Stimulated activated CD8-positive, alpha-beta memory T cell treated with anti-CD3 and anti-CD28 coated beads, Interleukin-15, amount 100 ng/mL, for 4 hours (primary cell): ENCODE measurements at places on chromosomes 3 and 15.
A peak's percentile ranks its signal among the peaks of the same experiment; 100 is the strongest.

DNA sequence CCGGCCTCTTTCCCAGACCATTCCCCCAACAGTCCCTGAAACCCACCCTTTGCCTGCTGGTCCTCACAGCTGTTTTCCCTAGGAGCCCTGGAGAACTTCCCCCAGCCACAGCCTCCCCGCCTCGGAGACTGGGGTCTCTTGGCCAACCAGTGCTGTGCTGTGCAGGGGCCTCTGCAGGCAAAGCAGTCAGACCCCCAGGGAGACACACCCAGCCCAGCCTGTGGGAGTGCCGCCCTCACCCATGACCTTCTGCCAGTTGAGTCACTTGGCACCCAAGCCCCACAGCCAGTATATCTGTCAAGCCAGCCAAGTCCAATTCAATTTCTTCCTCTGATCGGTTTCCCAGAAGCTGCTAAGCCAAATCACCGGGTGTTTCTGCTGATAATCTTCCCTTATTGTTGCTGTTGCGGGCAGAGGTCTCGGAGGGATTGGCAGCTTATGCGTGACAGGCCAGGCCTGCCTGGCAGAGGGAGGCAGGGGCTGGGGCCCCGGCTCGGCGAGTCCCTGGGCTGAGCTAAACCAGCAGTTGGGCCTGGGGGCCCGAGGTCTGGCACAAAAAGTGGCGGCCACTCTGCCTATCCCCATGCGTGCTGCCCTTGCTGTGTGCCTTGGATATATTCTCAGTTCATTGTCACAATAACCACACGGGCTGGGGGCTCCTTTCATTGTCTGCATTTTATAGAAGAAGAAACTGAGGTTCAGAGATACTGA lies 65.6 kb upstream of the SLC6A1 start:
- no peak for DNase-seq

DNA sequence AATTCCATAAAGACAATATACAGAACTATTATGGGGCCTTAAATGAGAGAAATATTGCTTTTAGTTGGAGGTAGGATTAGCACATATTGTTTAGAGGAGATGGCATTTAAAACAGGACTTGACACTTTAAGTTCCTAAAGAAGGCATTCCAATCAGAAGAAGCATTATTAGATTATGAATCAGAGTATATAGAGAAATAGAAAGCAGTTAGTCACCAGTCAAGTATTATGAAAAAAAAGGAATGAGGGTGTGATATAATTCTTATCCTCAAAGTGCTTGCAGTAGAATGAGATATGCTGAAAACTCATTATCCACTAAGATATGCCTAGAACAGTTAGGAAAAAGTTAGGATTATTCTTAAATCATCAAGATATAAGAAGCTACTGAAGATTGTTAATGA lies 456.2 kb downstream of the ZNF385D start:
- DNase-seq, result no peak

GRCh38 chr3:56303487-56303886 lies 164.8 kb downstream of the ERC2 start:
- no peak for DNase-seq

GRCh38 chr3:117486719-117487716 lies 777.4 kb downstream of the TUSC7 start:
- no peak for DNase-seq

GRCh38 chr3:122560680-122561079 lies 3.4 kb downstream of the PARP9 start:
- DNase-seq, result peak; percentile 44

DNA sequence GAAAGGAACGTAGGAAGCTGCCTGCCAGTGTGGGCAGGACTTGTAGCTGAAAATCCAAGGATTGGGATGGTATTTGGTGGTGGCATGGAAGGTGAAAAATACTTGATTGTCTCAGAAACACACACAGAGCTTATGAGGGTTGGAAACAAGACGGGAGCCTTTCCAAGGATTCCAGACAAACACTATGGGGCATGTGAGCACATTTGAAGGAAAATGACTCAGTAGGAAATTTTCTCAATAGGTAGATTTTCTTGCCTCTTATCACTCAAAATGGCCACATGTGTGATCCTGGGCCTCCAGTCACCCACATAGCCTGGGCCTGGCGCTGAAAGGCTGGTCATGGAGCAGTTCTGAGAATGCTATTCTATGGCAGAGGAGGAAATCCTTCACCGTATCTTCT lies 47.4 kb downstream of the CCNL1 start:
- no peak for DNase-seq

GRCh38 chr3:57816471-57817095 lies 60.5 kb downstream of the SLMAP start:
- DNase-seq, result no peak

DNA sequence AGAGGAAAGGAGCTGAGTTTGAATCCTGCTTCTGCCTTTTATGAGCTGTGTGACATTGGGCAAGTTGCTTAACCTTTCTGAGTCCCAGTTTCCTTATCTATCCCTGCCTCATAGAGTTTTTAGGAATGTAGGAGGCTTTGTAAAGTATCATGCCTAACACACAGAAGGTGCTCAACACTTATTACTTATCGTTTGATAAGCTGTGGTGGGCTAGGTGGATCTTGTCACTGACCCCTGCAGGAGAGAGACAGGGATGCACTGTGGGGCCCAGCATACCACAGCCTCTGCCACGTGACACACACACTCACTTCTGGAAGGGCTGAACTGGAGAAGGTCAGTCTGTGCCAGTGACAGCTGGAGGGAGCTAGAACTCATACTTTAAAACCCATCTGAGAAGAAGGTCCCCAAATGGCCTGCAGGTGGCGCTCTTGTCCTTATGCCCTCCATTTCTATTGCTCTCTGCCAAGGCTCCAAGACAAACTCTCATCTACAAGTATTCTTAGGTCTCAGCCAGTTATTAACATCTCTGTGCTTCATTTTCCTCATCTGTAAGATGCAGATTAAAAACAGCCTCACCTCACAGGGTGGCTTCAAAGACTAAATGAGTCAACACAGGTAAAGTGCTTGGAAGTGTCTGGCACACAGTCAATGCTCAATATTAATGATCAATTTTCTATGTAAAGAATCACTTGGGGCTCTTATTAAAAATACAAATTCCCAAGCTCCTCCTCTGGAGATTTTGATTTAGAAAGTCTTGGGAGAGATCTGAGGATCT lies 57.5 kb upstream of the HACD2 start:
- DNase-seq, result no peak

GRCh38 chr3:123070510-123070909 lies 3.7 kb downstream of the PDIA5 start:
- no peak for DNase-seq

DNA sequence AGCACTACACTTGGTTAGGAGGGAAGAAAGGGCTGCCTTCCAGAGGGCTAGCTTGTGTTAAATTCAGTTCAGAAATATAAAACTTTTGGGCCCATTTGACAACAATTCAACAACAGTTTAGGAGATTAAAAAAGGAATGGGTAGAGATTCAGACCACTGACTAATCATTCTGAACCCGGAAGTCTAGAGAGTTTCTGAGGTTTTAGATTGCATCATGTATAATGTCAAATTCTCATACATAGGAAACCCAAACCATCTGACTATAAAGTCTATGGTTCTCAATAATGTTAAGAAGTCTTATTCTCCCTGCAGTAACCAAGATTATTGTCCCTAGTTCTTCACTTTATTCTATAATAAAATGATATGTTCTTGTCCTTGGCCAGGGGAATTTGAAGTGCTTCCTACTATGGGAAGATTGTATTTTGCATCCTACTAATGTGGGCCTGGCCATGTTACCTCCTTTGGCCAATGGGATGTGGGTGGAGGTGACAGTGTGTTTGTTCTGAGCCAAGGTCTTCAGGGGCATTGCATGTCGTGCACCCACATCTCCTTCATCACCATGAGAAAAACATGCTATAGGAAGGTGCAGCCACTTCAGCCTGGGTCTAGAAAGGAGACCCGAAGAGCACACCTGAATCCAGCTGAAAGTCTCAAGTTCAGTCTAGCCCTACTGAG lies 66.4 kb upstream of the CCNL1 start:
- DNase-seq, result no peak

DNA sequence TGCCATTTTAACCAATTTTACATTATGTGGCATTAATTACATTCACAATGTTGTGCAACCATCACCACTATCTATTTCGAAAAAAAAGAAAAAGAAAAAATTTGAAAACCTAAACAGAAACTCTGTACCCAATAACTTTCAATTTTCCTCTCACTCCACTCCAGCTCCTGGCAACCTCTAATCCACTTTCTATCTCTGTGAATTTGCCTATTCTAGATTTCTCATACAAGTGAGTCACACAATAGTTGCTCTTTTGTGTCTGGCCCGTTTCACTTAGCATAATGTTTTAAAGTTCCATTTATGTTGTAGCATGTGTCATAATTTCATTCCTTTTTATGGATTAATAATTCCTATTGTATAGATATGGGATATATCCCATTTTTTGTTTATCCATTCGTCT lies 53.3 kb upstream of the TBC1D5 start:
- DNase-seq, result no peak

DNA sequence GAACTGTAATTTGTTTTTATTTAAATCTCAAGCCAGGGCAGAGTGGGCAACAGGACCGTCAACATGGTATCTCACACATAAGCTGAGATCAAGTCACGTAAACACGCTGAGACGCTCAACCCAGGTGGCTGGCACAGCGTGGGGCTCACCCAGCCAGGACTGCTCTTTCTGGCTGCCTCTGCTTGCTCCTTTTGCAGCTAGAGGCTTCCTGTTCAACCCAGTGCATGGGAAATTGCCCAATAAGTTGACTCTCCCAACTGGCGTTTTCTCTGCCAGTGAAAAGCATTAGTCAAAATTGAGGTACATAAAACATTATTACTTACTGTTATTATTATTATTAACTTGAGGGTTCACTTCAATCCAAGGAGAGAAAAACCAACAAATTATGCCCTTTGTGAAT lies 398.1 kb downstream of the NR2F2 start:
- no peak for DNase-seq

- DNase-seq, result no peak
These were observed 713.5 kb upstream of the LMCD1 start for GRCh38 chr3:7787871-7788828.

- no peak for DNase-seq
These were observed 56.2 kb downstream of the RASA2 start for GRCh38 chr3:141542989-141543388.

- no peak for DNase-seq
These were observed 5.8 kb upstream of the TM4SF4 start for GRCh38 chr3:149468504-149469212.

DNA sequence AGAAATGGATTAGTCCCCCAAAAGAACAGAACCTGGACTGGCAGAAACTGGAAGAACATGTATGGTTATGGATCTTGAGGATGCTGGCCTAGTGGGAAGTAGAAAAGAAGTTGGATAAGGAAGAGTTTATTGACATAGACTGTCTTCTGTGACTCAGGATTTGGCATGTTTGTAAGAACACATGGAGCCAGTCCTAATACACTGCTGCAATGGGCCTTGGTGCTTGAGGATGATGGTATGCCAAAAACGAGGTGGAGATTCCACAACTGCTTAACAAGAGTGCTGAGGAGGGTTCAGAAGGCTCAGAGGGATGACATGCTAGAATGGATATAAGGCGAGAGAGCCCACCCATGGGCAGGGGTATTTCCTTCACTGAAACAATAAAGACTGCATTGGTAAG lies 22.4 kb downstream of the LZTFL1 start:
- no peak for DNase-seq

- DNase-seq, result no peak
These were observed 25.7 kb downstream of the PRKCI start for GRCh38 chr3:170247875-170248274.

GRCh38 chr15:25366058-25366457 lies 72.8 kb downstream of the UBE3A start:
- no peak for DNase-seq

- no peak for DNase-seq
These were observed 34.6 kb downstream of the MCTP2 start for GRCh38 chr15:94265982-94266381.

- no peak for DNase-seq
These were observed 243.2 kb upstream of the SUCLG2 start for GRCh38 chr3:67897351-67898336.

GRCh38 chr3:132720228-132720627 lies 2.0 kb downstream of the NPHP3 start:
- DNase-seq, result no peak

DNA sequence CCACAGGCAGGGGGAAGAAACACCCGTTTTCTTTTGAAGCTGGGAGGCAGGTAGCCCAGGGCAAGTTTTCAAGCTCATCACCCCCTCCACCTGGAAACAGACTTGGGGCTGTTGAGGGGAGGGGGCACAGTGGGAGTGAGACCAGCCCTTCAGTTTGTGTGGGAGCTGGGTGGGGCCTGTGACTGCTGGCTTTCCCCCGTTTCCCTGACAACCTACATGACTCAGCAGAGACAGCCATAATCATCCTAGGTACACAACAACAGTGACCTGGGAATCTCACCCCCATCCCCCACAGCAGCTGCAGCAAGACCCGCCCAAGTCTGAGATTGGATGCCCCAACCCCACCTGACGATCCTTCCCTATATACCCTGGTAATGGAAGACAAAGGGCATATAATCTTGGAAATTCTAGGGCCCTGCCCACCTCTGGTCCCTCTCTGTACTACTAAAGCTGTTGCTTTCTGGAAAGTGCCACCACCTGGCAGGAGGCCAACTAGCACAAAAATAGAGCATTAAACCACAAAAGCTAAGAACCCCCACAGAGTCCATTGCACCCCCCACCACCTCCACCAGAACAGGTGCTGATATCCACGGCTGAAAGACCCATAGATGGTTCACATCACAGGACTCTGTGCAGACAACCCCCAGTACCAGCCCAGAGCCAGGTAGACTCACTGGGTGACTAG lies 422.2 kb upstream of the SGO1 start:
- DNase-seq, result no peak

- no peak for DNase-seq
These were observed 954 bp upstream of the MAPKBP1 start for GRCh38 chr15:41773332-41773728.

GRCh38 chr15:61828860-61829513 lies 231.3 kb downstream of the VPS13C start:
- no peak for DNase-seq

DNA sequence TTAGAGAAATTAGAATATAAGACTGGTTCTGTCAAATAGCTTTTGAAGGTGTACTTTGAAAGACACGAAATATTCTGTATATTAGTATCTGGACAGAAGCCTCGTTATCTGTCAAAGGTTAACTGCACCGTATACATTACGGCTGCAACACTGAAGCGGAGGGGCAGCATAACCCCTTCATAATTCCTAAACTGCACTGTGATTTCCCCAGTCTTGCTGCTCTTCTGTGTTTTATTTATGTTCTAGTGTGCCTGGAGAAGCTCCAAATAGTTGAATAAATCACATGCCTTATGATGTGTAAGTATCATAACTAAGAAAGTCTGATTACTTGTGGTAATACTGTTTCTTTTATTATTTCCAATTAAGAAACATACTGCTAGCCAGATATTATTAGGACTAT lies 285.7 kb upstream of the ROBO2 start:
- no peak for DNase-seq

GRCh38 chr15:101156509-101157159 lies 95.2 kb downstream of the CHSY1 start:
- DNase-seq, result no peak
